Substantia nigra (tissue), 51 donors: ENCODE measurements at places on chromosomes 2 and 18.
A peak's percentile ranks its signal among the peaks of the same experiment; 100 is the strongest.

GRCh38 chr2:181485638-181485946 is 28.4 kb downstream of the ITGA4 start:
- no peak for DNase-seq

DNA sequence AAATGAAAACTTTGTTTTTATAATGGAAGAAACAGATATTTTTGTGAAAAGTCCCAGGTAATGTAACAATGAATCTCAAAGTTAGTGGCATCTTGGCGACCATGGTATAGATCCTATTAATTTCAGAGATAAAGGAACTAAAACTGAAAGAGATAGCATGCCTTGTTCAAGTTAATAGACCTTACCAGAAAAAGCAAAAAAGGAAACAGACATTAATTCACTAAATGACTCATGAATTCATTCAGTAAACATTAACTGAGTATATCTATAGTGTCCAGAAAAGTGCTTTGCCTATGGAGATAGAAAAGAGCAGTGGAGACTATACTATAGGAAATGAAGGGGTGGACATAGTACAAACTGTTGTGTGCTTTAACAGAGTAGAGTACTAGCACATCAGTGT is 763.3 kb downstream of the TRIB2 start:
- DNase-seq: no peak

DNA sequence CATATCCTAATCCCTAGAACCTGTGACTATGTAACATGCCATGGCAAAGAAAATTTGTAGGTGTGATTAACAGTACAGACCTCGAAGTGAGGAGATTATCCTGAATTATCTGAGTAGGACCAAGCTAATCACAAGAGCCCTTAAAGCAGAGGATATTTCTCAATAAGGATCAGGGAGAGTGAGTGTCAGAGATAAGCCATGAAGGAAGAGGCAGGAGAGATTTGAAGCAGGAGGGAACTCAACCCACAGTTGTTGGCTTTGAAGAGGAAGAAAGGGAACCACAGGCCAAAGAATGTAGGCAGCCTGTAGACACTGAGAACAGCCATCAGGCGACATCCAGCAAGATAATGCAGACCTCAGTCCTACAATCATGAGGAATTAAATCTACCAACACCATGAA is 229.3 kb downstream of the NBAS start:
- DNase-seq: no peak

GRCh38 chr2:119630121-119630520 is 48.9 kb upstream of the TMEM177 start:
- no peak for DNase-seq

GRCh38 chr18:49708662-49709346 is 104.5 kb downstream of the ACAA2 start:
- DNase-seq: no peak

GRCh38 chr18:37393945-37394609 is 171.5 kb downstream of the CELF4 start:
- DNase-seq: peak; percentile 85

GRCh38 chr2:14511541-14511940 is 121.0 kb upstream of the LRATD1 start:
- no peak for DNase-seq

- DNase-seq: no peak
Measured at GRCh38 chr2:115389898-115390565, 947.6 kb downstream of the DPP10 start.

- no peak for DNase-seq
Measured at GRCh38 chr18:58013241-58014211, 30.5 kb upstream of the NEDD4L start.

- DNase-seq: no peak
Measured at GRCh38 chr2:234147335-234147861, 96.9 kb downstream of the SPP2 start.

- DNase-seq: no peak
Measured at GRCh38 chr18:70672581-70672980, 383.7 kb downstream of the SOCS6 start.

- no peak for DNase-seq
Measured at GRCh38 chr2:113886479-113887008, 3.3 kb upstream of the ACTR3 start.

DNA sequence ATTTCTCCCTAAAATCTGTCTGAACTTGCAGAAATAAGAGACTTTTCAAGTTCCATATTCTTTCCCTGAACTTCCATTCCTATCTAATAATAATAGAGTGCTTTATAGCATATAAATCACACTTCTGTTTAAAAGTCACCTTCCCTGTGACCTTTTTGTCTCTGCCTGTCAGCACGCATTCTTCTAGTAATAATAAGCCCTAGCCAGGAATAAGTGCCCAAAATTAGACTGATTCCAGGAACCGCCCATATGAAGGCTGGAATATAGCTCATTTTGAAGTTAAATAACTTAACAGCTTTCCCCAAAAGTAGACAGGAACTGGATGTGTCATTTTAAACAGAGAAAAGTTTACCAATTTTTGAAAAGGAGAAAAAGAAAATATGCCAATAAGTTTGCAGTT is 576.5 kb downstream of the EPHA4 start:
- no peak for DNase-seq

- no peak for DNase-seq
Measured at GRCh38 chr2:66271777-66272176, 163.1 kb upstream of the MEIS1 start.

GRCh38 chr2:187541086-187542085 is 12.8 kb downstream of the TFPI start:
- DNase-seq: no peak

- no peak for DNase-seq
Measured at GRCh38 chr2:165277295-165277694, 38.1 kb downstream of the SCN2A start.

GRCh38 chr2:28021898-28022297 is 131.4 kb downstream of the BABAM2 start:
- no peak for DNase-seq

- DNase-seq: no peak
Measured at GRCh38 chr2:134432435-134432883, 178.6 kb downstream of the MGAT5 start.

GRCh38 chr18:62209046-62209445 is 22.0 kb downstream of the RELCH start:
- no peak for DNase-seq

DNA sequence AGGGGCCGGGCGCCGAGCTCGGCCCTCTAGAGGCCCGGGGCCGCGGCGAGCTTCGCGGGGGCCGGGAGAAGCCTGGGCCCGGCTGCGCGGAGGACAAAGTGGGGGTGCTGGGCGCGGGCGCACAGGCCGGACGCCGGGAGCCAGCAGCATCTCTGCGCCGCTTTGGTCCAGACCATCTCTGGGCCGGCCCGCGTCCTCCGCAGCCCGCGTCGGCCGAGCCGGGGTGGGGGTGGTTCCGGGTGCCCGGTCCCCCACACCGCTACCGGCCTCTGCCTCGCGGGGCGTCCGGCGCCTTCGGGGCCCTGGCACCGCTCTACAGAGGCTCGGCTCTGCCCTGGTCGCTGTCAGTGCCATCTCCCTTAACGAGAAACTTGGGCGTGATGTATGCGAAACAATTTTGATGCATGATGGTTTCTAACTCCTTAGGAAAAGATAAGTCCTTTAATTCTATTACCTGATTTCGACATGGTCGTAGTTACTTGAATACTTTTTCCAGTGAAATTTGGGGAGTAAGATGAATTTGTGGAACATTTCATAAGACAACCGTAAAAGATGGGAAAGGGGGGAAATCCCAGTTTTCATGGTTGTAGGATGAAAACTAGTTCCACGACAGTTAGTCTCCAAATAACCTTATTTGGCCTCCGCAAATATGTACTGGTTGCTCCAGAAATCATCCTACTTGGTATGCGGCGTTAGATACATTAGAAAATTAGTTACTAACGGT is 562 bp downstream of the TWSG1 start:
- peak; percentile 41 for DNase-seq

- DNase-seq: no peak
Measured at GRCh38 chr2:221464971-221465370, 107.1 kb downstream of the EPHA4 start.

DNA sequence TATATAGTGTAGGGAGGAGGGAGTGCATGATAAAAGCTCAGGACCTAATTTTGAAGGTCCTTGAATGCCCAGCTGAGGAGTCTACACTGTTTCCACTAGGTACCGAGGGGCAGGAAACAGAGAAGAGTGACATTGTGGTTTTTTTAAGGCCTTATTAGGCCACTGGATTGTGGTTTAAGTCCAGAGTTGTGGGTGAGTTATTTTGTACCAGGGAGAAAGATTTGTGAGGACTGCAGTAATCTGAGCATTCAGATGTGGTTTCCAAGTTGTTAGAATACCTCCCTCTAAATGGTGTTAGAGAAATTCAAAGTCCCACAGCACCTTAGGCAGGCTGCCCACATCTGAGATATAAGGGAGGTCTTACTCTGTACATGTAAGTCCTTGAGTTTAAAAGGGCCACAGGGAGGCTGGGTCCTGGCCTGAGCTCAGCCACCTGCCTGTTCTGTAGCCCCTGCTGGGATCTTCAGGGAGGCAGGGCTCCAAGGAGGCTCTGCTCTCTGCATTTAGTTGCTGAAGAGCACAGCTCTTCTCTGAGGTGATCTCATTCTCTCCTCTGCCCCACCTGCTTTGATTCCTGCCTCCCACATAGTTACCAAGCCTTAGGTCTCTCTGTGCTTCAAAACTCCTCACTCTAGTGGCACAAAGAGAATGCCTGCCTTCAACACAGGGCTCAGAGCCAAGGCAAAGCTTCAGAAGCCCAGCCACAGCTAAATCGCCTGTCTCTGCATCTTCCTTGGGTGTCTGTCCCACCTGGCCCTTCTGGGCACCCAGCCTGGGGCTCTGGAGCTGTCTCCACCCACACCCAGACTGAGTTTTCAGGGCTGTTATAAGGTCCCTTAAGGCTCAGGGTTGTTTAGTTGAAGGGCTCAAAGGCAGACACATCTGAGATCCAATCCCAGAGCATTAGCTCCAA is 88.1 kb downstream of the VSNL1 start:
- DNase-seq: no peak

- no peak for DNase-seq
Measured at GRCh38 chr2:136133586-136133985, 15.6 kb upstream of the CXCR4 start.

- DNase-seq: no peak
Measured at GRCh38 chr2:9806656-9807055, 36.6 kb upstream of the TAF1B start.

- no peak for DNase-seq
Measured at GRCh38 chr2:3142210-3142609, 235.4 kb downstream of the EIPR1 start.

DNA sequence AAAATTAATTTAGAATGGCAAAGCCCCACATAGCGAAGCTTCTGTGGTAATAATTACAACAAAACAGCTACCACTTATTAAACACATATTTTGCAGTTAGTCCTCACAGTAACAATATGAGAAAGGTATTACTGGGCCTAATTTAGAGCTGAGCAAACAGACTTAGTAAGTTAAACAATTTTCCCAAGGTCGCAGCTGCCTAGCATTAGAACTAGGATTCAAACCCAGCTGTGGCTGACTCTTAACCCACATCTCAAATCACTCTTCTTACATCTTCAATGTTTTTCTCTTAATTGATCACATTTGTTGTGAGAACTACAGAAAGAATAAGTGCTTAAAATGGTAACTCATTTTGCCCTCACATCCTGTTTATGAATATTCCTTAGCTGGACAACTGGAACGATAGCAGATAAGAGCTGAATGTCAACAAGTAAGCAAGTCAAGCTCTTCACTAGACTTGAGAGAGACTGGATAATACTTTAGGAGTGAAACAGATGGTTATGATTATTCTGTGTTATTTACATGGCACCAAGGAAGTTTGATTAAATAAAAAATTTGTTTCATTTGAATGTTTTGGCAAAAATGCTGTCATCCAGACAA is 59.4 kb upstream of the TMEM17 start:
- DNase-seq: no peak

GRCh38 chr2:11521775-11522174 is 12.1 kb upstream of the GREB1 start:
- DNase-seq: no peak

DNA sequence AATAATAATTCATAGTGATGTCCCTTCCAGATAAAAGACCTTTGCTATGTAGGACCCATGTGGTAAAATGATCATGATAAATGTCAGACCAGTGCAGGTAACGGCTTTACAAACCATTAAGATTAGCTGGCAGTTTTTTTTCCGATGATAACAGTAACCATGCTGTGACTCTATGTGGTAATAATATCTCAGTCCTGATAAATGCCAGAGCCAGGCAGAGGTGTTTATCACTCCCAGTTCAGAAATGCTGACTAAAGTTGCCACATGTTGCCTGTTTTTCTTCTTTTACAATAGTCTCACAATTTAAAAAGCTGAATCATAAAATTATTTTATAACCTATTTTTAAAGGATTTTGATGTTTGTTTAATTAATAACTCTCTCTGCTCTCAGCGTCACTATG is 565.1 kb downstream of the ARHGAP15 start:
- no peak for DNase-seq

DNA sequence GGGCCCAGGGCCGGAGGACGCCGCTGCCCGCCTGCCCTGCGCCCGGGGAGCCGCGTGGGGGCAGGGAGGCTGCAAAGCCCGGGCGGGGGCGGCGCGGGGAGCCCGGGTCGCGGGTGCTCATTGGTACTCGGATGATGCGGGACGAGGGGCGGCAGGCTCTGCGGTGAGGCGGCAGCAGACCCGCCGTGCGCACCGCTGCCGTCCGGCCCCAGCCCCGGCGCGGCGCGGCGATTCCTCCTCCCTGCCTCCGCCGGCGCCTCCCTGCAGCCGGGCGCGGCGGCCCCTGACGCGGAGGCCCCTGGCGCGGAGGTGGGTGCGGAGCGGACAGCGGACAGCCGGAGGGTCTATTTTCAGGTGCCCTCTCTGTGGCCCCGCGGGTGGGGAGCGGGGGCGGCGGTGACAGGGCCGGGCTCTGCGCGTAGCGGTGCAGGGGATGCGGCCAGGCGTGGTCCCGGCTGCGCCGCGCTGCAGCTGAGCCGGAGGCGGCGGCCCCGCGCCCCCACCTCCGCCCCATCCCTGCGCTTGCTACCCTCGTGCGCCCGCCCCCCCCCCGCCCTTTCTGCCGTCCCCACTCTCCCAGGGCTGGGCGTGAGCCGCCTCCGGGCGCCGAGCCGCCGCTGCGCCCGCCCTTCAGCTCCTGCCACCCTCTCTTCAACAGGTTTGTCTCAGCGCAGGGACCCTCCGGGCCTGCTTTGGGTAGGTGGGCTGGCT is 640 bp downstream of the SPTBN1 start:
- no peak for DNase-seq

GRCh38 chr2:229689307-229689839 is 25.0 kb downstream of the DNER start:
- DNase-seq: no peak

DNA sequence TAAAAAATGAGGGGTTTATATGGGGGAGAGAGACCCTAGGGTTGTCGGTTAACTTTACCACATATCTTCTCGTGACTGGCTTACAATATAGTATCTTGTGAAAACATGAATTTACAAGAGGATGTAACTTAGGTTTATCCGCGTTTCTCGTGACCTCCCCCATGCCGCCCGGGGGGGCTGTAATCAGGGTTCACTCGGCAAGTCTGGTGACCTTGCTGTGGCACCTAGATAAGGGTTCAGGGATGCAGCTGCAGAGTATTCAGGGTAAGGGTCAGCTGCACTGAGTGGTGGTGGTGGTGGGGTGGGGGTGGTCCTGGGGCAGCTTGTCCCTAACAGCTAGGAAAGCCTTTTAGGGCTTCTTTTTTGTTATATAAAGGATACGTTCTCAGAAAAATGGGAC is 112.3 kb downstream of the LYPD1 start:
- no peak for DNase-seq
